Sciatic nerve (tissue), 2 donors: ENCODE measurements at places on chromosomes 6 and 20. TPM values are rescaled to one million over a fixed set of nuclear protein-coding genes. Genes with fewer than 3 reads are reported as not detected.

Gene KIAA0408
- total RNA-seq, result 45.3 TPM

Gene THBS2
- total RNA-seq, result 104 TPM

Gene FAM83C
- total RNA-seq, result not detected

Gene LY6G5C
- total RNA-seq, result 2.1 TPM

Gene MACROD2
- 13.8 TPM for total RNA-seq

Gene TBX18
- 46.1 TPM for total RNA-seq

Gene TNFAIP3
- 37.5 TPM for total RNA-seq

Gene FKBP1C
- total RNA-seq, result 0.89 TPM

Gene NKX2-2
- not detected for total RNA-seq

Gene WFDC5
- not detected for total RNA-seq

Gene SLC16A10
- 3.1 TPM for total RNA-seq

Gene DYNLT2
- 2.9 TPM for total RNA-seq

Gene OR2H2
- total RNA-seq, result not detected

Gene SLC17A2
- not detected for total RNA-seq

Gene EPHA7
- 2.6 TPM for total RNA-seq

Gene HLA-DRA
- total RNA-seq, result 455 TPM

Gene FGD2
- total RNA-seq, result 19.7 TPM

Gene SNHG17
- 30.8 TPM for total RNA-seq

Gene HSD17B8
- 12.7 TPM for total RNA-seq

Gene TP53RK
- total RNA-seq, result 10.4 TPM

Gene DDX43
- total RNA-seq, result 0.89 TPM

Gene RAET1L
- not detected for total RNA-seq

Gene DEFB126
- total RNA-seq, result not detected

Gene PDSS2
- 11.9 TPM for total RNA-seq

Gene MUC21
- total RNA-seq, result 0.18 TPM

Gene TMEM217
- total RNA-seq, result 1.6 TPM

Gene C6orf132
- total RNA-seq, result 2.6 TPM

Gene CRISP2
- not detected for total RNA-seq

Gene FAM217A
- total RNA-seq, result not detected

Gene EBF4
- 15.3 TPM for total RNA-seq

Gene HSPA1L
- 2.8 TPM for total RNA-seq

Gene AARS2
- 13.3 TPM for total RNA-seq

Gene C6orf15
- total RNA-seq, result not detected

Gene ZFP57
- not detected for total RNA-seq

Gene HLA-DQB1
- total RNA-seq, result 25.5 TPM

Gene TINAG
- total RNA-seq, result 0.31 TPM

Gene CALHM4
- not detected for total RNA-seq

Gene GMPR
- 11.9 TPM for total RNA-seq

Gene VGLL2
- total RNA-seq, result not detected

Gene PTGIS
- total RNA-seq, result 89.7 TPM

Gene ATP5F1E
- 38.4 TPM for total RNA-seq

Gene MUC22
- not detected for total RNA-seq

Gene TCF21
- 0.80 TPM for total RNA-seq

Gene SIRPD
- total RNA-seq, result not detected

Gene RAB44
- 0.27 TPM for total RNA-seq

Gene MAS1
- not detected for total RNA-seq

Gene ASIP
- 3.0 TPM for total RNA-seq
